ENCODE measurements at places on chromosomes 12 and 14.

DNA sequence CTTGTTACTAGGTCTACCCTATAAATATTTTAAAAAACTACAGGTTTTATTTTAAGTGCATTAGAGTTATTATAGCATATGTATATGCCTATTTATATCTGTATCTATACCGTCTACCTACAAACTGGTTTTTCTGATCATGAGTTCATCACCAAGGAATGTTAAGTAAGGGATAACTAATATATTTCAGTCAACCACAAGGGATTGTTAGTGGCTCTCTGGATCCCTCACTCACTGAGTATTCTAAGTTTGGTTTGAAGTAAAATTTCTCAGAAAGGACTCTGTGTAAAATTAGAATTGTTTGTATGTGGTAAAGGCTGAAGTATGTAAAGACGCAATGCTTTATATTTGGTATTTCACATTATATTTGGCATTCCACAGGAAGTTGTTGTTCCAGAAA, 4.8 kb downstream of the EPYC start:
- no peak for DNase-seq

- no peak for DNase-seq
Observed at GRCh38 chr12:48336061-48336460, 14.7 kb downstream of the ZNF641 start.

DNA sequence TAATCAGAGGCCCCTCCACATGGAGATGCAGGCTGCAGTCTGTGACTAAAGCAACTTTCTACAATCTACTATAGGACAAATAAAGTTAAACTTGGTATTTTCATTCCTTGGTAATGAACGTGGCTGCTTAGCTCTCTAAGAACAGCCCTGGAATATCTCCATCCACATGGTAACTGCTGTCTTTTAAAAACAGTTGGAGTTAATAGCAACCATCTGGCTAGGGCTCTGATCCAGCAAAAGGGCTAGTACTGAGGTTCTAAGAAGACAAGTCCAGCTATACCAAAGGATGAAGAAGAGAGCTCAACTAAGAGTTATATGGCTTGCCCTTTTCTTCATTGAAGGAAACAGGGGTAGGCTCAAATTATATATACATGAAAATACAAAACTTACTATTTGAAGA, 920.1 kb downstream of the FLRT2 start:
- no peak for DNase-seq

- no peak for DNase-seq
Observed at GRCh38 chr12:64681200-64682052, 71.1 kb downstream of the RASSF3 start.

DNA sequence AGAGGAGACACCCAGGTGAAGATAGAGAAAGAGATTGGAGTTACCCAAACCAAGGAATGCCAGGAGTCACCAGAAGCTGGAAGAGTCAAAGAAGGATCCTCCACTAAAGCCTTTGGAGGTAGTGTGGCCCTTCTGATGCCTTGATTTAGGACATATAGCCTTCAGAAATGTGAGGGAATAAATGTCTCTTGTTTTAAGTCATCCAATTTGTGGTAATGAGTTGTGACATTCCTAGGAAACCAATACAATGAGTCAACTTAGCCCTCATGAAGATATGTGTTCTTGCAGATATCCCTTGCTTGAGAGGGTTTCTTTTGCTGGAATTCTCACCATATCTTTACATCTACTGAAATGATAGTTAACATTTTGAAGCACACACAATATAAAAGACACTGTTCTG, 58.8 kb downstream of the CCER1 start:
- no peak for DNase-seq

GRCh38 chr12:49888461-49889151, 15.1 kb downstream of the FAIM2 start:
- no peak for DNase-seq

- no peak for DNase-seq
Observed at GRCh38 chr12:107736914-107737313, 24.0 kb downstream of the PRDM4 start.

GRCh38 chr12:71183018-71183417, 25.2 kb upstream of the TSPAN8 start:
- DNase-seq, result no peak

DNA sequence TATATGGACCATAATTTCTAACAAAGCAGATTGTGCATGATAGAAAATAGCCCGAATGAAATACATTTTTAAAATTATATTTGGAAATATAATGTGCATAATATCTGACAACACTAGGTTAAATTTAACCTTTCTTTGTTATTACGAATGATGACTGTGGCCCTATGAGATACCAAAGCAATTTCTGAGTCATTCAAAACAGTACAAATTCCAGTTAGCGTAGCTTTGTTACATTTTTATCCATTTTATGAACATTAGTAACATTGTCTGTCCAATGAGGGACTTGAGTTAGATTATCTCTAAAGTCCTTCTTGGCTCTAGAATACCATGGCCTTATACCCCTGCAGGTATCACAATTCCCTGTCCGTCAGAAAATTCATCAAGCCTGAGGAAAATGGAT, 39.0 kb upstream of the REP15 start:
- DNase-seq, result no peak

- DNase-seq, result no peak
Observed at GRCh38 chr12:19710811-19711793, 271.8 kb downstream of the AEBP2 start.

- DNase-seq, result no peak
Observed at GRCh38 chr12:98425859-98426258, 89.5 kb upstream of the TMPO start.

- no peak for DNase-seq
Observed at GRCh38 chr12:58889557-58889956, 30.7 kb downstream of the LRIG3 start.

- DNase-seq, result no peak
Observed at GRCh38 chr12:63023926-63024325, 89.0 kb upstream of the PPM1H start.

All from effector memory CD8-positive, alpha-beta T cell (primary cell).